Spinal cord (tissue), 10 donors: ENCODE measurements at places on chromosomes 1 and 21. TPM values are rescaled to one million over a fixed set of nuclear protein-coding genes. Genes with fewer than 3 reads are reported as not detected.

Gene COL9A2
- 14.1 TPM for total RNA-seq

Gene S100A7
- not detected for total RNA-seq

Gene FOXD3
- 4.1 TPM for total RNA-seq

Gene BGLAP
- 1.5 TPM for total RNA-seq

Gene SH3BP5L
- total RNA-seq = 16.3 TPM

Gene CFAP126
- total RNA-seq = 36.8 TPM

Gene OR10J5
- not detected for total RNA-seq

Gene SPATA21
- total RNA-seq = 0.17 TPM

Gene TRIM46
- total RNA-seq = 6.8 TPM

Gene VPS45
- total RNA-seq = 102 TPM

Gene LCE1F
- not detected for total RNA-seq
